Activated T-cell treated with anti-CD3 and anti-CD28 coated beads, Interleukin-2, amount 50 U/mL, for 24 hours (primary cell): ENCODE measurements at places on chromosomes 11 and 22.

DNA sequence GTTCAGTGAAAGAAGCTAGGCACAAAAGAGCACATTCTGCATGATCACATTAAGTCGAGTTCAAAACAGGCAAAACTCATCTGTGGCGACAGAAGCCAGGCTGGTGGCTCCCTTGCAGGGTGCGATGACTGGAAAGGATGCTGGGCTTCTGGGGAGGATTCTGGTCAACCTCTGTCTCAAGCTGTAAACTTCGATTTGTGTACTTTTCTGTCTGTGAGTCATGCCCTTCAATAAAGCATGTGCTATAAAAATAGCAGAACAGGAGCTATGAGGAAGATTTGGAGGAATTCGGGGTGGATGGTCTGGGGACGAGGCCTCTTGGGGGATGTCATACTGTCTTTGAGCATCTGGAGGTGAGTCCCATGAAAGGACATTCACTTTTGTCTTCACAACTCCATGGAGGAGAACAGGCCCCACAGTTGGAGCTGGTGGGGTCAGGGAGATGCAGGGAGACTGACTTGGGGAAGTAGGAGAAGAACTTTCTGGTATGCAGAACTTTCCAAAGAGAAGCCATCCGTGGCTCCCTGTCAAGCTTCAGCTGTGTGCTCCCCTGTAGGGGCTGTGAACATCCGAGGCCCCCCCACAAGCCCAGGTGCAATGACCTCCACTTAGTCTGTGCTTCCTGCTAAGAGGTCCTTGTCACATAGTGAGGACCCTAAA lies 77.8 kb upstream of the LINC01488 start:
- no peak for DNase-seq

DNA sequence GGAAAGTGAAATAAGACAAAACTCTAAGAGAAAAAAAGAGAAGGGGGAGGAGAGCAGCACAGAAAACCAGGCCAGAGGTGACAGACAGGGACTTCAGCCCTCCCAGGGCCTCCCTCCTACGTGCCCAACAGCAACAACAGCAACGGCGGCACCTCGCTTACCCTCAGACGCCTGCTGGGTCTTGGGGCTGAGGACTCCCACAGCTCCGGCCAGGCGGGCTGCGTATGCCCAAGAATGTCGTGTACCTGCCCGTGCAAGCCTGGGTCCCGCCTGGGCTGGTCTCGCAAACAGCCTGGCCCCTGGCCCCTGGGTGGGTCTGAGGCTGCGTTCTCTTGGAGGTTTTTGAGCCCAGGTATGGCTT lies 30.5 kb downstream of the ARAP1 start:
- DNase-seq: peak; percentile 55

DNA sequence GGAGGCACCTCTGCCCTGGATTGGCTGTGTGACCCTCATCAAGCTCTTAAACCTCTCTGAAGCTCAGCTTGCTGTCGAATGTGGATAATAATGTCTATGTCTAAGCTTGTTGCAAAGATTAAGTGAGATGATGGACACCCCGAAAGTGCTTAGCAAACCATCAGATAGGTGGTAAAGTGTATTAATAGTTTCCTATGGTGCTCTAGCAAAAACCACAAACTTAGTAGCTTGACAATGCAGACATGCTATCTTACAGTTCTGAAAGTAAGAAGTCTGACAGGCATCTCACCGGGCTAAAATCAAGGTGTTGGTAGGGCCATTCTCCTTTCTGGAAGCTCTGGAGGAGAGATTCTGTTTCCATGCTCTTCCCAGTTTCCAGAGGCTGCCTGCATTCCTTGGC lies 106.5 kb upstream of the CSNK2A3 start:
- DNase-seq: no peak

GRCh38 chr11:33214767-33215166 lies 42.4 kb upstream of the HIPK3 start:
- DNase-seq: no peak

DNA sequence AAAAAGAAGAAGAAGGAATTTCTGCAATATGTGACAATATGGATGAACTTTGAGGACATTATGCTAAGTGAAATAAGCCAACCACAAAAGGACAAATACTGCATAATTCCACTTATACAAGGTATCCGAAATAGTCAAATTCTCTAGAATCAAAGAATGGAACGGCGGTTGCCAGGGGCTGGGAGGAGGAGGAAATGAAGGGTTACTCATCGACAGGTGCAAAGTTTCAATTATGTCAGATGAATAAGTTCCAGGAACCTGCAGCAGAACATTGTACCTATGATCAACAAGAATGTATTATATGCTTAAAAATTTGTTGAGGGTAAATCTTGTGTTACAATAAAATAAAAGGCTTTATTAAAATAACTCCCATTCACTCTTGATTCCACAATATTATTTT lies 49.0 kb downstream of the SC5D start:
- no peak for DNase-seq

GRCh38 chr22:36636916-36637315 lies 66.6 kb downstream of the CACNG2 start:
- DNase-seq: no peak

DNA sequence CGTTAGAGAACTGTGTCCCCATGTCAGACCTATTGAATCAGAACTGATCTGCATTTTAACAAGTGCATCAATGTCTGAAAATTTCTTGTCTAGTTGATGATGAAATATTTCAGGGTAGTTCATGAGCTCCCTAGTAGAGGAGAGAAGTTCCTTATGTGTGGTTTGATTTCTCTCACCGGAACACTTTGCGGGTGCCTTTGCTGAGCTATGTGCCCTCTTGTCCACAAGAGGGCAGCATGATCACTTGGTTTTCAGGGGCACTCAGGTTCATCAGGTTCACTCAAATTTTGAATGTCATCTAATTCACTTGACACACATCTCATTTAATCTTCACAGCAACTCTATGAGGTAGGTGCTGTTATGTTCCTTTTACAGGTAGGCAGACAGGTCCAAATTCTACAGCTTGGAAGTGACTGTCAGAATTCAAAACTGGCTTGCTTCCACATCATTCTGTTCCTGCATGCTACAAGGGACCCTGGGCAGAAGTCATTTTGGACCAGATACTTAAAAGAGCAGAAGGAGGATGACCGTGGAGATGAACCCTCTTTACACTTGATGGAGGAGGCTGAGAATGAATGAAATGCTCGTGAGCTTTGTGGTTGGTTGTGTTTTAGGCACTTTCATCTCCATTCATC lies 55.6 kb downstream of the P4HA3 start:
- DNase-seq: peak; percentile 60

DNA sequence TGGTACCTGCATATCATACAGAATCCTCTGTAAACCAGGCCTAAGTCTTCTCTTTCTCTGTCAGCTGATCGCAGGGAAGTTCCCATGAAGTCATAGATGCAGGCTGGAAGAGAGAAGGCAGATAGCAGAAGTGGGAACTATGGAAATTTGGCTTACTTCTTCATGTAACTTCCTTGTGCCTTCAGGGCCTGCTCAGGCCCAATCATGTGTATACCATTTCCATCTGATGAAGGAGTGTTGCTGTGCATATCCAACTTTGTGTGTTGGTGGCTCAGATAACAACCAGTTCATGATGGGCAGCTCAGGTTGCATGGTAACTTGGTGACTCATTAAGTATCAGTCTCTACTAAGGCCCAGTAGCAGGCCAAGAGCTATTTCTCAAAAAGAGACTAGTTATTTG lies 53.1 kb upstream of the CEP295 start:
- no peak for DNase-seq

GRCh38 chr11:35307221-35307621 lies 112.1 kb downstream of the SLC1A2 start:
- no peak for DNase-seq

GRCh38 chr11:131969261-131969660 lies 598.8 kb downstream of the NTM start:
- no peak for DNase-seq

- no peak for DNase-seq
These were observed 1.0 kb downstream of the B4GALNT4 start for GRCh38 chr11:370070-370941.

- DNase-seq: no peak
These were observed 38.6 kb upstream of the PTH start for GRCh38 chr11:13534358-13534757.

DNA sequence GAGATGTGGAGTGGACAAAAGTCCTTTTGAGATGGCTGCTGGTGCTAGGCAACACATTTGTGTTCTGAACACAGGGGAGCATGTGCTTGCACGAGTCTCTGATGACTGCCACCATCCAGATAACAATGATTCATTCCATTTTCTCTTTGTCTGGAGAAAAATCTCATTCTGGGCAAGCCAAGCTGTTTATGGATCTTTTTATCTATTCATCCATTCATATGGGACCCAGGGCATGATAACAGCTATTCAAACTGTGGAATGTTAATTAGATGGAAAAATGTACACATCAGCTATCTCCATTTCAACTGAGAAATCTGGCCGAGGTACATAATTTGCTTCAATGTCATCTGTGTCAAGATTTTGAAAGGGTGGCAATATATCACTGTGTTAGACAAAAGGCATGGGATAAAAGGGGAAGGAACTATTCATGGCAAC lies 117.5 kb upstream of the ZBED5 start:
- no peak for DNase-seq

DNA sequence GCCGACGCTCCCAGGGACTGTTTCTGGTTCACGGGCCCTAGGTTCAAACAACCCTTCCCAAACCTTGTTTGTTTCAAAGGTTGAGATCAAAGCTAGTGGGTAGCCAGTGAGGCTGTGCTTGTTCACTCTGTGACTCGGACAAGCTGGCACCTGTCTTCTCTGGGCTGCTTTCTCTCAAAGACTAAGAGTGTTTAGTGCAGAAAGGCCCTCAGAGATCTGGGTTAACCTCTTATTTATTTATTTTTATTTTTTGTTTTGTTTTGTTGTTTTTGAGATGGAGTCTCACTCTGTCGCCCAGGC lies 13.0 kb upstream of the MALAT1 start:
- DNase-seq: no peak

- no peak for DNase-seq
These were observed 125.5 kb downstream of the BBOX1 start for GRCh38 chr11:27166130-27166529.

- no peak for DNase-seq
These were observed 38.5 kb downstream of the BCR start for GRCh38 chr22:23218867-23219251.

DNA sequence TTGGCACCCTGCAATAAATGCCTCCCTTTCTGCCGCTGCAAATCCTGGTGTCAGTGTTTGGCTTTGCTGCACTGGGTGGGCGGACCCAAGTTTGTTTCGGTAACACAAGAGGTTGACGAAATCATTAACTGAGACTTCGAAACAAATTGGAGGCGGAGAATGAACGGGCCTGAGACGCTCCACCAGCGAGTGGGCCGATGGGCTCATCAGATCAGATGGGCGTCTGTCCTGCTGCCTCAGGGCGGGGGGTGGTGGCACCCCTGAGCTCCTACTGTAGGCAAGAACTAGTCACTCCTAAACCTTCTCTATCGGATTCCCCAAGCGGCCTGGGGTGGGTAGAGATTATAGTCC lies 918 bp upstream of the CAPN5 start:
- peak; percentile 43 for DNase-seq

- no peak for DNase-seq
These were observed 781 bp upstream of the TEF start for GRCh38 chr22:41380993-41381328.

DNA sequence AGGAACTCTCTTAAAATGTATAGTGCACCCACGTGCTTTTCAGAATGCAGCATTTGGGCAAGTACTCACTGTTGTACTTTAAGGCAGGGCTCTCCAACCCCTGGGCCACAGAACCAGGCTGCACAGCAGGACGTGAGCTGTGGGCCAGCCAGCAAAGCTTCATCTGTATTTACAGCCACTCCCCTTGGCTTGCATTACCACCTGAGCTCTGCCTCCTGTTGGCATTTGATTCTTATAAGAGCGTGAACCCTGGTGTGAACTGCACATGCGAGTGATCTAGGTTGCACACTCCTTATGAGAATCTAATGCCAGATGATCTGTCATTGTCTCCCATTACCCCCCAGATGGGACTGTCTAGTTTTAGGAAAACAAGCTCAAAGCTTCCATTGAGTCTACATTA lies 3.0 kb downstream of the C11orf58 start:
- no peak for DNase-seq

DNA sequence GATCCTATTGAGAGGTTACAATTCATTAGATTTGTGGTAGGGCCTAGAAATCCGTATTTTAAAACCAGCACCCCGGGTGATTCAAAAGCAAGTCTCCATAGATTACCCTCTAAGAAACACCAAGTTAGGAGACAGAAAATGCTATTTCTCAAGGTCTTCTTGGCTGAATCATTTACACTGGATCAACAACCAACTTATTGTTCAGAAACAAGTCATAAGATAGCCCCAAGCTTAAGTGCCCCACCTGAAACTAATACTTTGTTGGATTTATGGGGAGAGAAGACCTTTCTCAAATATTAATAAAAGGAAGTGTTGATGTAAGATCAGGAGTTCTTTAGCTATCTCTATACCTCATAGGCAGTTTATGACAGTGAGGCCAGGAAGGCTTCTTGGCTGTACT lies 345.2 kb downstream of the LARGE1 start:
- no peak for DNase-seq

- DNase-seq: no peak
These were observed 49.1 kb downstream of the CDKN1C start for GRCh38 chr11:2836315-2837095.
